MM.1S (cell line): ENCODE measurements at places on chromosomes 6 and 20.

DNA sequence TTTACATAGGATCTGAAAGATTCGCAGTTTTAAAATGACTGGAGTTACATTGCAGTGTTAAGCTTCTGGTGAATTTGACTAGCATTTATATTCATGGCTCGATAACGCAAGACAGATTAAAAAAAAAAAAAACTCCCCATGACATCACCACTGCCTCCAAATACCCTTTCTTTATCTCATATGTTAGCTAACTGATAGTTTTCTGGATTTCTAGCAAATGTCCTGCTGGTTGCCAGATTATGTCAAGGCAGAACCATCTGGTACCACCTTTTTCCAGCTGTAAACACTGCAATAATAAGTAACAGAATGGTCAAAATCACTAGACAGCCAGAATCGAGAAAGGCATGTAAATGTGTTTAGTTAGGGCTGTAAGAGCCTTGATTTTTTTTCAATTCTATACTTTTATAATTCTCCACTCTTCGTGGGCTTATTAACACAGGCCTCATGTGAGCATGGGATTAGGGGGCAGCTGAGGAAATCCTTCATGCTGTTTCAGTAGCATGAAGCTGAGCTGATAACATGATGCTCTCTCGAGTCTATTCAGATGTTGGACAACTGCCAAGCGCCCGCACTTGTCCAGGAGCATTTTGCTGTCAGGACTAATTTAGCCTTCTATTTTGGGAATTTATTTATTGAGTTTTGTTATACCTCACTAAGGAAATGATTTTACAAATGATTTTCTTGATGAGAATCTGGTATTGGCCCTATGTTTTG is 166.0 kb upstream of the SCGN start:
- no peak for DNase-seq

- DNase-seq, result no peak
Observed at GRCh38 chr6:37994223-37994622, 174.7 kb downstream of the ZFAND3 start.

DNA sequence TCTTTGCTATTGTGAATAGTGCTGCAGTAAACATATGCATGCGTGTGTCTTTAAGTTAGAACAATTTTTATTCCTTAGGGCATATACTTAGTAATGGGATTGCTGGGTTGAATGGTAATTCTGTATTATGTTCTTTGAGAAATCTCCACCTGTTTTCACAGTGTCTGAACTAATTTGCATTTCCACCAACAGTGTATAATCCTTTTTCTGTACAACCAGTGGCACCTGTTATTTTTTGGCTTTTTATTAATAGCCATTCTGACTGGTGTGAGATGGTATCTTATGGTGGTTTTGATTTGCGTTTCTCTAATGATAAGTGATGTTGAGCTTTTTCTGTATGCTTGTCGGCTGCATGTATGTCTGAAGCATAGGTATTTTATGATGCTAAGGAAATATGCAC is 820.8 kb upstream of the MAP3K7 start:
- no peak for DNase-seq

- DNase-seq, result no peak
Observed at GRCh38 chr6:31430449-31430848, 27.1 kb downstream of the MICA start.

DNA sequence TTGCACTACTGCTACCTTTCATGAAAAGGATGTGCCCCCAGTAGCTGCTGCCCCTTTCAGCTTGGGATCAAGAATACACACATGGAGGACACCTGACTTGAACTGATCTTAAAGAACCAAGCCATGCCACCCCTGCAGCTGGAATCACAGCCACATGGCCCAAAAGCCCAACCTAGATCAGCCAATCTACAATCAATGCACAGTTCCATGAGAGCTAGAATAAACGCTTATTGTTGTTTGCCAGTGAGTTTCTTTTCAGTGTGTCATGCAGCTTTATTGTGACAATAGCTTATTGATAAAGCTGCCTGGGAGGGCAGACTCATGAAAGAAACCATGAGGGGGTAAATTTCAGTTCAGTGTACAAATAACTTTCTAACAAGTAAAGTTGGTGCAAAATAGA is 397.7 kb downstream of the PTPRT start:
- DNase-seq, result no peak

- DNase-seq, result no peak
Observed at GRCh38 chr20:22282696-22283095, 301.7 kb downstream of the FOXA2 start.

- no peak for DNase-seq
Observed at GRCh38 chr6:137261761-137262160, 42.6 kb upstream of the IFNGR1 start.

GRCh38 chr20:50892394-50892793 is 38.8 kb downstream of the ADNP start:
- no peak for DNase-seq

GRCh38 chr6:21752054-21752811 is 158.7 kb downstream of the SOX4 start:
- no peak for DNase-seq

- no peak for DNase-seq
Observed at GRCh38 chr6:107369493-107369892, 89.9 kb downstream of the PDSS2 start.

- no peak for DNase-seq
Observed at GRCh38 chr6:163306000-163306399, 108.5 kb upstream of the QKI start.

GRCh38 chr6:12748815-12749521 is 32.4 kb downstream of the PHACTR1 start:
- no peak for DNase-seq

- DNase-seq, result peak; percentile 83
Observed at GRCh38 chr6:6007366-6008088, 802 bp upstream of the NRN1 start.

- peak; percentile 10 for DNase-seq
Observed at GRCh38 chr6:166143011-166143410, 24.6 kb downstream of the TBXT start.

DNA sequence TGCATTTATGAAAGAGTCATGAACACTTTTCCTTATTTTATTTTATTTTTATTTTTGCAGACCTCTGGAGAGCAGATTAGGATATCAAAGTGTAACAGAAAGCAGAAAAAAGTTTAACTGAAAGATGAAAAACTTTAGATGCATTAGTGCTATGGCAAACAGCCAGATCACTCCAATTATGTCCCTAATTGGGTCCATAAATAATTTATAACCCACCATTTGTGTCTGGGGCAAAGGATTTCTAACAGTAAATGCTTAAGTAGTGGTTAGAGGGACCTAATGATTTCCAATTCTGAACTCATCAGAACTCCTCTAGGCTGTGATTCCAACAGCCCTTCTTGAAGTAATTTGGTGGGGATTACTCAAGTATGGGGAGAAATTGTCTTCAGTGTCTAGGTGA is 93.7 kb upstream of the PROKR2 start:
- no peak for DNase-seq

- no peak for DNase-seq
Observed at GRCh38 chr20:45036044-45036755, 64.7 kb downstream of the KCNS1 start.
